Neural progenitor cell (in vitro differentiated cells): ENCODE measurements at places on chromosomes 3 and 15.

DNA sequence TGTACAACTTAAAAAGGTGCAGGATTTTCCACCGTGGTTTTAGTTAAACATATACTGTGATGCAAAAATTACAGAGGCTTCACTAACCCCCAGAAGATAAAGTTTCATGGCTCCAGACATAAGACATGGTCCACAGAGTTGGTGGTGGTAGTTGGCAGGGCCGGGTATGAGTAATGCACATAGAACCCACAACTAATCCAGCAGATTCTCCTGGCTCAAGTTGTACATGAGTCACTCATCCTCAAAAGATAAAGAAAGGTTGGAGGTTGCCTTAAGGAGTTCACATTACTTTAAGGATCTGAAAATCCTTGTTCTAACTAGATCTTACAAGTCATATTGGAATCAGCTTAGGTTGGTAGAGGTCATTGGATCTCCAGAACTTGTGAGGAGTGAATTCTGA, 98.3 kb upstream of the ZBTB20 start:
- no peak for DNase-seq

GRCh38 chr15:83947156-83947555, 288.4 kb upstream of the GOLGA6L4 start:
- no peak for DNase-seq

DNA sequence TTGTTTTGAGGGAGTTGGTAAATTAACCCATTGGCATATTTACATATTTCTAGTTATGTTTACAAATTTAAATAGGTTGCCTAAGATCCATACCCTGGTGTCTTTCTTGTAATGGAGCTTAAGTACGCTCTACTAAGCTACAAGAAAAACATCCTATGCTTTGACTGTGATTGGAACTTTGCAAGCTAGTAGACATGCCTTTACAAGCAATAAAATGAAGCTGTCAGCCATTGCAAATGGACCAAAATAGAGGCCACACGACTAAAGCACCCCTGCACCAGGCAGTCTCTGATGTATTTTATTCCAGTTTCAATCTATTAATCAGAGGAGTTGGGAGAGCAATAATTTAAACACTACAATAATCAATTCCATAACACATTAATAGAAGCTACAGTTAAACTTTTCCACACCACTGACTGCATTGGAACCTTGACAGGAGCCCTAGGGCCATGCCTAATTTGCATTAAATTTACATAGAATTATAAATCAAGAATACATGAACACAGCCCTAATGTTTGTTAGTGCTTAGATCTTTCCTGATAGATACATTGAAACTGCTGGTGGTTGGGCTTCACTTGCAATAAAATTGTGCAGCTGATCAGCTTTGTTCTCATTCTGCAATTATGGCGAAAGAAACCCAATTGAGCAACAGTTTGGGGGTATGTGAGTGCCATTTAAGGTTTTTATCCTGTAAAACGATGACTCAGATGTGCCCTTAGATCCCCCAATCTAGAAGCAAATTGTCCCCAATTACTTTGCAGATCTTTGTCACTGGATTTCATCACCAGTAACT, 360.1 kb downstream of the LSAMP start:
- no peak for DNase-seq

- DNase-seq = peak; percentile 67
These were observed 262.1 kb downstream of the IGSF11 start for GRCh38 chr3:118772547-118773011.

- DNase-seq = no peak
These were observed 1.8 kb downstream of the CCDC13 start for GRCh38 chr3:42771271-42771670.

- peak; percentile 69 for DNase-seq
These were observed 3.0 kb upstream of the MAP1A start for GRCh38 chr15:43514241-43515057.

GRCh38 chr3:48664929-48665328, 2.2 kb upstream of the CELSR3 start:
- no peak for DNase-seq

DNA sequence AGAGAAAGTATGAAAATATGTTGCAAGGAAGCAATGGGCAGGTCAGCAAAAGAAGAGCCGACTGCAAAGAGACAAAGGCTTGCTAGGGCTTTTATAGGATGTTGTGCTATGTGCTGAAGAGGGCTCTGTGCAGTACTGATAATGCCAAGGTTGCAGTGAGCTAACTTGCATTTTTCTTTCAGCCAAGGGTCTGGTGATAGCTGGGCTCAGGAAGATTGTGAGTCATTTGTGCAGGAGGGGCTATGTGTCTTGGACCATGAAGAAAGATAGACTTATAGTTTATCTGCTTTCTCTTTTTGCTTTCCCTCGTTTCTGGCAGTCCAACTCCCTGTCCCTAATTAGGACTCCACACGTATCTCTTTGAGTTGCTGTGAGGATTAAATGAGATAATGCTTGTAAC, 64.5 kb upstream of the LRIG1 start:
- no peak for DNase-seq
